ENCODE measurements at places on chromosomes 3 and 15.

DNA sequence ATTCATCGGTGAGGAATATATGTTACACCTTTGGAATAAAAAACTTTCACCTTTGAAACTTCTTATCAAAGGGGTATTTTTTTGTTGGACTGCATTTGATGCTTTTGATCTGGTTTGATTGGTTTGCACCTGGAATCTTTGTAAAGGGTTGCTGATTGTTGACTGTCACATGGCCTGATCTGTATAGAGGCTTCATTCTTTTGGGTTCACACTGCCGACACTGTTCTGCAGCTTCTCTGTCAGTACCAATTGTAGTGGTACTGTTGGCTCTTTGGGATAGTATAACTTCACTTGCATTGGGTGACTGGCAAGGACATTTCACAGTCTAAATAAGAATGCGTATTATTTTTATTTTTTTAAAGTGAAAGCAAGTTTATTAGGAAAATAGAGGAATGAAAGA is 155.7 kb downstream of the DOCK3 start:
- no peak for DNase-seq

GRCh38 chr15:84988909-84989644 is 7.4 kb downstream of the PDE8A start:
- no peak for DNase-seq

DNA sequence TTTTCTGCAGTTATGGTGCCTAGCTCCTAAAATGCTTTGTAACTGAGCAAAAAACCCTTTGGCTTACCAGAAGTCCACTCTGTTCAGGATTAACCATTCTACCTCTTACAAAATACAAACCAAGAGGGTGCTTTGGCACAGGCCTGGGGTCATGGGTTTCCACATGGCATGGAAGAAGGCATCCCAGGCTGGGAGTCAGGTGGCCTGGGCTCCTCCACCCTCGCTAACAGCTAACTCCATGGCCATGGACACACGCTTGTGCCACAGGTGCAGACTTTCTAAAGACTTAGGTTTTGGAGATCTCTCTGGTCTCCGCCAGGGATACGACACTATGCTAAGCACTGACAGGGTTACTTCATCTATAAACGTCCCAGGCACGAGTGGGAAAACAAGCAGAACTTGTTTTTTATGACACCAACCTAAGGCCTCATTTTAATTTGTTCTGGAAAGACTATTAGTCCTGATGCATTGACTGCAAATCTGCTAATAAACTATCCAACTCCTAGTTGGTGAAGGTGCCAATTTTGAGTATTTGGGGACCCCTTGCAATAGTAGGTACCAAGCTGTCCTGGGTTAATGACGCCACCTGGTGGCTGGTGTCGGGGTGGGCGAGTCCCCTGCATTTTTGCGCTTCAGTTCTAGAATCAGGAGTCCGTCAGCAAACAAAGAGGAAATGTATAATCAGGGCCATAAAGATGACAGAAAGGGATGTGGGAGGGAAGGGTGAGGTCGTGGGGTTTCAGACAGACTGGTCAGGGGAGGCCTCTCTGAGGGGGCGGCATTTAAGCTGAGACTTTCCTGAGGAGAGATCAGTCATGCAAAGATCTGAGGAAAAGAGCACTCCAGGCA is 10.3 kb upstream of the ALDH1A3 start:
- DNase-seq, result no peak

DNA sequence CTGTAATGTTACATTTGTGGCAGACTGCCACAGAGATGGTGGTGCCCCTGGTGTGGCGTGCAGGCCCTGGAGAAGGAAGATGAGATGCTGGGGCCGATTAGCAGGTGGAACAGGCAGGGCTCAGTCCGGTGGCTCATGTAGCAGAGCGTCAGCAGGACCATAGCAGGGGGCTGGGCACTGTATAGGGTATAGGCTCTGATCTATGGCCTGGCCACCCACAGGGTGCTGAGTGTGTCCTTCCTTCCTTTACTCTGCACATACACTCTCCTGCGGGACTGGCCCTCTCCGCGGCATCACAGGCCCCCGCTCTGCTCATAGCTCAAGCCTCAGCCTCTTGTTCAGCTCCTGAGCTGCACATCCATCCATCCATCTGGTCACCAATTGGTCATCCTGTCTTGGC is 143.6 kb downstream of the OPA1 start:
- no peak for DNase-seq

- DNase-seq, result no peak
Measured at GRCh38 chr3:186340204-186340603, 21.8 kb downstream of the DGKG start.

GRCh38 chr3:61182662-61183061 is 68.6 kb downstream of the FHIT start:
- no peak for DNase-seq

- no peak for DNase-seq
Measured at GRCh38 chr15:66039117-66039871, 170.0 kb downstream of the RAB11A start.

DNA sequence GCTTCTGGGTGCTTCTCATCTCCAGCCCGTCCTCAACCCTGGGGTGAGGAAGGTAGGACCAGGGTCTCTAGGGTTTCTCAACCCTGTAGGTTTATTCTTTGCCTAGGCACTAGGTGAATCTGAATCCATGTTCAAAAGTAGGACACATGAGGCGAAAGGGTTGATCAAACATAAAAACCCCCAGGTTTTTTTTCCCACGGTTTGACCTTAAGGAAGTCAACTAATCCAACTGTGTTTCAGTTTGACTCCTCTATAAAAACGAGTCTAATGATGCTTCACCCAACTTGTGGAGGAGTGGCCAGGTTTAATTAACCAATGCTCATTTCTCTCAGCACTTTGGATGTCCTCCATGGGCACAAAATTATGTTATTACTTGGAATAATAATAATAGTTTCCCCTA is 335.9 kb upstream of the ICE2 start:
- no peak for DNase-seq

DNA sequence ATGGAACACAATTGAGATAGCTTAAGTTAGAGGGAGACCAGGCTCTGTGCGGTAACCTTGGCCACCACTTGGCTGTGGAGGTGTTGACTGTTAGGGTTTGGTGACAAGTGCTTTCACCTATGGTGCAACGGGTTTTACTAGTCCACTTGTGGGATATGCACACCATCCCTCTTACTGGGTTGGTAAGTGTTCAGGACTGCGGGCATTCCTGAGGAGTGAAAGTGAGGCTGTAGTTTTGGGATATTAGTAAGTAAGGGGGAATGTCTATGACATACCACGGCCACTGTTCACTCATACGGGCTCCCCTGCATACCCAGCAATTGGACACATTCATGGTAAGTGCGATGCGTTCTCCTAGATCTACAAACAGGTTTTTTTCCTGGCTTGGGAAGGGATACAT is 8.0 kb upstream of the RAD54L2 start:
- no peak for DNase-seq

DNA sequence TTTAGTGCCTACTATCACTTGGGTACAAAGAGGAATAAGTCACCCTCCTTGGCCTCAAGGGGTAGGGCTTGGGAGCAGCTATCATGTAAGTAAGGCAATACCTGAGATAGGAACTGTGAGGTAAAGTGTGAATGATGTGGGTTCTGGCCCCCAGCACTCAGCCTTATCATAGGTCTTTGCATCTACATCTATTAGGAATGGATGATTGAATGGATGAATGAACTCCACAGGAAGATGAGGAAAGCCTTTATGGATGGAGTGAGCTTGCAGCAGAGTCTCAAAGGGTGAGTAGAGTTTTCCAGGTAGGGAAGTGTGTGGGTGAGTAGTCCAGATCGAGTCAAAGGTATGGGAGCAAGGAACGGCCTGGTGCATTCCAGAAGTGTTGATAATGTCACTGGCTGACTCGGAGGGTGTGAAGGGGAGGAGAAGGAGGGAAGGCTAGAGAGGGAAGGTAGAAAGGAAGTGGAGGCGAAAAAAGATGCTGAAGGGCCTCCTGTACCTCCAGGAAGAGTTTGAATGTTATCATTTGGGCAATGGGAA is 13.1 kb upstream of the ABHD2 start:
- no peak for DNase-seq

GRCh38 chr3:190534986-190535385 is 21.1 kb downstream of the IL1RAP start:
- DNase-seq, result no peak

DNA sequence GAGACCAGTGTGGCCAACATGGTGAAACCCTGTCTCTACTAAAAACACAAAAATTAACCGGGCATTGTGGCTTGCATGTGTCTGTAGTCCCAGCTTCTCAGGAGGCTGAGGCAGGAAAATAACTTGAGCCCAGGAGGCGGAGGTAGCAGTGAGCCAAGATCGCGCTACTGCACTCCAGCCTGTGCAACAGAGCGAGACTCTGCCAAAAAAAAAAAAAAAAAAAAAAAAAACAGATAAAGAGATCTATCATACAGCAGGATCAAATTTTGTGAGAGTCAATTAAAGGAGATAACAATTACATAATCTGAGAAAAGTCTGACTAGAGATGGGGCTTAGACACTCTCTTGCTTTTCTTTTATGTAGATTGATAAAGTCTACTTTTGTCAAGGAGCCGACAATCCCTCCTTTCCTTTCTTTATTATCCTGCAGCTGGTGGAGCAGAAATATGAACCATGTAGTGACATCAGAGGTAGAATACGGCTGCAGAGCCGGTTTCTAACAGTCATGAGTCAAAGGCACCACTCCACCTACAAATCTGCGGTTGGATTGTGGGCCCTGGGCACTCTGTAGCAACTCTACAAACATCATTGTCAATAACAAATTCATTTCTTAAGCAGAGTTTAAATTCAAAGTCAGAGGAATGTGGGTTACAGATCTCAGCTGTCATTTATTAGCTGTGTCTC is 9.0 kb downstream of the C2CD4A start:
- DNase-seq, result no peak

- no peak for DNase-seq
Measured at GRCh38 chr15:98330692-98331435, 317.5 kb upstream of the IGF1R start.

DNA sequence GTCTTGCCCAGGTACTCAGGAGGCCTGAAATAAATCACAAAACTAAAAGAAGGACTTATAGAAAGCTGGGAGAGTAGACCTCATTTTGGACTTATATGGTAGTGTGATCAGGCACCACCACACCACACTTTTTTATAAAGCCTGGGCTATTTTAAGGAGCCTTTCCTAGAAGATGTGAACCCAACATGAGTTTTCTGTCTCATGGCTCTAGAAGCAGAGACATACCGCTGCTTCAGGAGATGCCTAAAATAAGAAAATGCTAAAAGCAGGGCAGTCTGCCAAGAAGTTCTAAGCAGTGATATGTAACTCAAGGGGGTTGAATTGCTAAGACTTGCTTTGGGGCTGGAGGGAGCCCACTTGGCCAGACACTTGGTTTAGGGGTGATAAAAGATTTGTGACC is 49.6 kb downstream of the SUMF1 start:
- DNase-seq, result no peak

GRCh38 chr3:73474619-73475018 is 150.1 kb downstream of the PDZRN3 start:
- no peak for DNase-seq

GRCh38 chr15:94287794-94288246 is 56.5 kb downstream of the MCTP2 start:
- no peak for DNase-seq

DNA sequence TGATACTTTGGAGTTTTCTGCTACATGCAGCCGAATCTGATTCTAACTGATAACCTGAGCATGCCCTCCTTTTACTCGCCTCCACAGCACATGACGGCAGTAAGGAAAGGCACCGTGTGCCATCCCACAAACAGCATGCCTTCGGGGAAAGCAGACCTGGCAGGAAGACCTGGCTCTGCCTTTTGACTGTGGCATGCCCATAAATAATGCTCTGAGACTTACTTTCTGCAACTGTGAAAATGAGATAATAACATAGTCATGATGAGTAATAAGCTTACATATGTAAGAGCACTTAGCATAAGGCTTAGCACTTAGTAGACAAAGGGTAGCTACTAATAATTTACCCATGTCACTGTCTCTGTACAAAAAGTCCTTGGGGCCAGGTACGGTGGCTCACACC is 32.9 kb downstream of the MTHFS start:
- DNase-seq, result no peak

DNA sequence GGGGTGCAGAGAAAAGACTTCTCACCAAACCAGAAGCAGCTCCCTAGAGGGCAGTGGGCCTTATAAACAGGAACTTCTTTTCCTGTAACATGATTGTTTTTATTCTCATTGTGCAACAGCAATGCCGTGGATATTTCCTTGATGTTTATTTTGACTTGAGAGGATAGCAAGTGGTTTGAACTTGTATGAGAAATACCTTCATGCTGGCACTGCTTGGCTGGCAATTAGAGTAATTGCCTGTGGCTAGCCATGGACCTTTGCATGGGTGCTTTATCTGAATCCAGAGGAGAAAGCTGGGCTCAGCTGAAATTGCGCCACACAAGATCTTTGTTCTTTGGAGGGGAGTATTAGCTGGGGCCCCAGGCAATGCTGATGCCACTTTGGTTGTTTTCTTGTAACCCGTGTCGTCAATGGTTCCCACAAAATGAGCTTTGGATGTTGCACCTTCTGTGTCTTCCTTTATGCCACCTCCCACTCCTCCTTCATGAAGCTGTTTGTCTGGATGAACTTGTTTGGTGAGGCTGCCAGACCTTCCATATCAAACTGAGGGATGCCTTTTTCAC is 37.9 kb downstream of the CMTM8 start:
- no peak for DNase-seq

- no peak for DNase-seq
Measured at GRCh38 chr3:115857518-115858136, 234.3 kb downstream of the GAP43 start.

- DNase-seq, result no peak
Measured at GRCh38 chr15:33200444-33200843, 5.9 kb upstream of the FMN1 start.

DNA sequence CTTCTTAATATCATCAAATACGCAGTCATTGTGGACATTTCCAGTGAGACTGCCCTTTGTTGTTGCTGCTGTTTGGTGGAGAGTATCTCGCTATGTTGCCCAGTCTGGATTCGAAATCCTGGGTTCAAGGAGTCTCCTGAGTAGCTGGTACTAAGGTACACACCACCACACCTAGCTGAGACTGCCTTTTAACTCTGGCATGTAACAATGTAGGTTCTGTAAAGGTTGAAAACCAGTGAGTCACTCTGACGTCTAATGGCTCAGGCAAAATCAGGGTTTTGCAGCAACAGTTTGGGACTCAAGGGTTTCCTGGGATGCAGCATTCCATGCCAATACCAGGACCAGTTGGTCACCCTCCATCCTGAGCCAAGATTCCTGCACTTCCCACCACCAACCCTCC is 52.2 kb downstream of the AQP9 start:
- no peak for DNase-seq

Measured in stimulated activated CD4-positive, alpha-beta T cell treated with anti-CD3 and anti-CD28 coated beads, Interleukin-1b, Interleukin-23, amount 100 ng/mL, for 24 hours (primary cell).